ENCODE measurements at places on chromosomes 5 and 9. TPM values are rescaled to one million over a fixed set of nuclear protein-coding genes. Genes with fewer than 3 reads are reported as not detected.

The CXCL14 gene
- total RNA-seq, result 0.97 TPM

The IL3 gene
- total RNA-seq, result not detected

The C9orf152 gene
- total RNA-seq, result not detected

The CLIC3 gene
- 3.3 TPM for total RNA-seq

The ST8SIA4 gene
- total RNA-seq, result 20.9 TPM

The FCN2 gene
- total RNA-seq, result not detected

The PCDHB8 gene
- total RNA-seq, result 0.89 TPM

The SLC34A3 gene
- not detected for total RNA-seq

The PCDHB7 gene
- 0.89 TPM for total RNA-seq

The SEMA5A gene
- total RNA-seq, result 19.3 TPM

The PCDHGA11 gene
- total RNA-seq, result 19.4 TPM

The IL7R gene
- 3.6 TPM for total RNA-seq

The PLAC8L1 gene
- 0.59 TPM for total RNA-seq

The SHOC1 gene
- 0.09 TPM for total RNA-seq

The FOXD4L5 gene
- 0.09 TPM for total RNA-seq

The GAPVD1 gene
- 51.1 TPM for total RNA-seq

The GABRA6 gene
- total RNA-seq, result not detected
